B cell (primary cell): ENCODE measurements at places on chromosomes 16 and 17. TPM values are rescaled to one million over a fixed set of nuclear protein-coding genes. Genes with fewer than 3 reads are reported as not detected.

- no peak overlapping the region for H3K27ac ChIP-seq
- H3K4me3 ChIP-seq = no peak overlapping the region
- H3K4me1 ChIP-seq = no peaks in the 10 kb centered on the region
These were observed 48.5 kb upstream of the HS3ST2 start for GRCh38 chr16:22765479-22765878.

The HS3ST3B1 gene
- 8.4 and 9.0 TPM in 2 replicates for total RNA-seq

DNA sequence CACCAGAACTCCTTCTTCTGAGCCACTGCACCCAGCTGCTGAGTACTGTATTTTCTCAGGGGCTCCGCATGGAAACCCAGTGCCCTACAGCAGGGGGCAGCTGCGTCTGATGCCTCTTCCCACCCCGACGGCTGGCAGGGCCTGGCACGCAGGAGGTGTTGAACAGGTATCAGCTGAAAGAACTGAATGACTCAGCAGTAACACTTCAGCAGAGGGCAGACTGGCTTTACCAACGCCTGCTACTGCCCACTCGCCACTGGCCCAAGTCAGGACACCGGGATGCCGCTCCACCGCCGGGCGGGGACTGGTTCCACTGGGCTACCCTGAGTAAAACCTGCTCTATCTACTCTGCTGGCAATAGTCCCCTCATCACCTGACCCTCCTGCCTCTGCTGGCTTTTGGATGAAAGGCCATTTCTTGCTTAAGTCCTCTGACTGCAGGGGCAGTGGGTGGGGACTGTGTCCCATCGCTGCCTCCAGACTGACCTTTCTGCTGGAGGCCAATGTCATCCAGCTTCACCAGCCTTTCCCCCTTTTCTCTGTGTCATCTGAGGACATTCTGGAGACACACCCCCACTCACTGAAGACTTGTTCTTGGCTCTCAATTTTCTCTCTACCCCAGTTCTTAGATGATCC lies 100.4 kb upstream of the FA2H start:
- DNase-seq = no peak
- H3K36me3 ChIP-seq = peaks cover 19% of the 10 kb centered on the region
- H3K4me3 ChIP-seq = no peak overlapping the region
- H3K27me3 ChIP-seq = no peaks in the 10 kb centered on the region
- no peak overlapping the region for H3K27ac ChIP-seq

DNA sequence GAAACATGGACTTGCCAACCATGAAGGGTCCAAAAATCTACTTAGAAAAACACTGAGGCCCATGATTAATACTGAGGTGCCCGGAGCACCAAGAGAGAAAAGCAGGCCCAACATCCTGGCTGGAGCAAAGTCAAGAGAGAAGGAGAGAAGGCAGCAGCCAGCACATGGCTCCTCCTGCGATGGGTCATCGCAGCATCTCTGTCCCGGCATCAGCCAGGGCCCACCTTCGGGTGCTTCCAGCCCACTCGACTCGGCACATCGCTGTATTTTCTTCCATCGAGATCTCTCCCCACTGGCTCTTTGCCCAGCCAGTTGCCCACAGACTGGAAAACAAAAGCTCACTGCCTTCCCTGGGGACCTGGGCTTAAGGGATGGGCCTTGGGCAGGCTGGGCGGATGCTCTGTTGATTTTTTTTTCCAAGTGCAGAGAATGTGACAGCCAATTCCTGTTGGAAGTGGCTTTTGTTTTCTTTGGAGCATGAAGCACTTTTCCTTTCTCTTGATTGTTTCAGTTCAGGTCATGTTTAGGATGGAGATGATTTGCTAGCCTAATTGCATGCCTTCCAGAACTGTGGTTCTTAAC lies 58.1 kb downstream of the CYB5B start:
- DNase-seq = no peak
- no peak overlapping the region for H3K4me3 ChIP-seq
- peaks cover 5% of the 10 kb centered on the region for H3K4me1 ChIP-seq
- H3K27me3 ChIP-seq = no peaks in the 10 kb centered on the region

The AATF gene
- 49.6 and 54.8 TPM in 2 replicates for total RNA-seq

DNA sequence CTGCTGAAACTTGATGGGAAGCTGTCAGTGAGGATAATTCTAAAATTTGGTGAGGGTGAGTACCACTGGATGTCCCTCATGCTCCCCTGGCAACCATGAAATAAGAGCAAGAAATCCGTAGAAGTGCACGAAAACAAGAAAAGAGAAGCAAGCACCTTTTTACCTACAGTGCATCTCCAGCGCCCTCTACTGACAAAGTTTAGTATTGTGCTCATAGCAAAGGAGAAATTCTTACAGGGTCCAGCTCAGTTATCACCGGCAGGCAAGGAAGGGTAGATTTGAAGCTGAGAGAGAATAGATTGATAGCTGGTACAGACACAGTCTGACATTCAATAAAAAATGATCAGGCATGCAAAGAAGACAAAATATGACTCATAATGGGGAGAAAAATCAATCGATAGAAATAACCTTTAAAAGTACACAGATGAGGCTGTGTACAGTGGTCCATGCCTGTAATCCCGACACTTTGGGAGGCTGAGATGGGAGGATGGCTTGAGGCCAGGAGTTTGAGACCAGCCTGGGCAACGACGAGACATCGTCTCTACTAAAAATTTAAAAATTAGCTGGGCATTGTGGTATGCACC lies 28.3 kb upstream of the TEX2 start:
- H3K36me3 ChIP-seq = no peaks in the 10 kb centered on the region
- DNase-seq = no peak
- H3K4me1 ChIP-seq = no peaks in the 10 kb centered on the region
- no peak overlapping the region for H3K4me3 ChIP-seq
- no peaks in the 10 kb centered on the region for H3K27me3 ChIP-seq

- DNase-seq = peak; percentile 9
- H3K36me3 ChIP-seq = no peaks in the 10 kb centered on the region
- no peak overlapping the region for H3K27ac ChIP-seq
These were observed 20.9 kb downstream of the NACA2 start for GRCh38 chr17:61570118-61570517.

GRCh38 chr16:21281698-21282389 lies 3.8 kb upstream of the CRYM start:
- no peaks in the 10 kb centered on the region for H3K36me3 ChIP-seq
- H3K27me3 ChIP-seq = peaks cover 21% of the 10 kb centered on the region
- peaks cover 25% of the 10 kb centered on the region for H3K4me1 ChIP-seq
- H3K4me3 ChIP-seq = no peak overlapping the region

The CHMP1A gene
- total RNA-seq = 88.1 and 90.0 TPM in 2 replicates

The PRR14 gene
- 92.7 and 95.8 TPM in 2 replicates for total RNA-seq

DNA sequence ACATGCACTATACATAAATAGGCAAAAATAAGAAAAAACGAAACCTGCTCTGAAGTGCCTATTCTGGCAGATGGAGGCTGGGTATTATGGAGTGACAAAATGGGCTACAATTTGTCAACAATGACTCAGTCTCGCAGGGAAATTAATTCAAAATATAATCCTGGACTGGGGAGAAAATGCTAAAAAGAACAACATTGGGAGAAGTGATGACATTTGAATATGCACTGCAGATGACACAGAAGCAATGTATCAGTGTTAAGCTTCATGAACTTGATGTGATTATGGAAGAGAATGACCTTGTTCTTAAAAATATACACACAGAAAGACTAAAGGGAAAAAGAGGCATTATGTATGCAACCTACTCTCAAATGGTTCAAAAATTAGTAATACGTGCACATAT lies 74.8 kb upstream of the PSMD7 start:
- DNase-seq = no peak
- no peak overlapping the region for H3K4me3 ChIP-seq
- H3K4me1 ChIP-seq = no peaks in the 10 kb centered on the region

DNA sequence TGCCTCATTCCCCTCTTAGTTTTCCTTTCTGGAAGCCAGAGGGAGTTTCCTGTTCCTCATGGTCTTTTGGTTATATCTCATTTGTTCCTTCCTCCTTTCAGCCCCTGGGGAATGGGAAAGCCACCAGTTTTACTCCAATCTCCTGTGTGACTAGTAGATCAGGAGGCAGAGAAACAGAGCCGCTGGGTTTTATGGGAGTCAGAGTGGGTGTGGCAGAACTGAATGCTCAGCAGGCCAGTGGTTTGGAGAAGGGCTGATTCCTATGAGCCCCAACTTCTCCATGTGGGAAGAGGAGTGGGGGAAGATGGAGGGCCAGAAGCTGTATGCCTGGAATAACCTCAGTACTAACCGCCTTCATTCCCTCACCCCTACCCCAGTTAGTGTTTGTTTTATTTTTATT lies 4.1 kb downstream of the DNAH2 start:
- H3K27me3 ChIP-seq = peaks cover 36% of the 10 kb centered on the region
- no peak for DNase-seq
- H3K4me1 ChIP-seq = peaks cover 17% of the 10 kb centered on the region
- no peaks in the 10 kb centered on the region for H3K36me3 ChIP-seq
- no peak overlapping the region for H3K27ac ChIP-seq
- no peak overlapping the region for H3K4me3 ChIP-seq

The PIK3R6 gene
- total RNA-seq = 2.4 and 2.8 TPM in 2 replicates

GRCh38 chr16:27638833-27639560 lies 89.1 kb downstream of the KATNIP start:
- no peaks in the 10 kb centered on the region for H3K36me3 ChIP-seq
- DNase-seq = no peak
- no peaks in the 10 kb centered on the region for H3K4me1 ChIP-seq
- no peak overlapping the region for H3K27ac ChIP-seq
- H3K27me3 ChIP-seq = no peaks in the 10 kb centered on the region

The PPP4C gene
- 89.0 and 93.3 TPM in 2 replicates for total RNA-seq

DNA sequence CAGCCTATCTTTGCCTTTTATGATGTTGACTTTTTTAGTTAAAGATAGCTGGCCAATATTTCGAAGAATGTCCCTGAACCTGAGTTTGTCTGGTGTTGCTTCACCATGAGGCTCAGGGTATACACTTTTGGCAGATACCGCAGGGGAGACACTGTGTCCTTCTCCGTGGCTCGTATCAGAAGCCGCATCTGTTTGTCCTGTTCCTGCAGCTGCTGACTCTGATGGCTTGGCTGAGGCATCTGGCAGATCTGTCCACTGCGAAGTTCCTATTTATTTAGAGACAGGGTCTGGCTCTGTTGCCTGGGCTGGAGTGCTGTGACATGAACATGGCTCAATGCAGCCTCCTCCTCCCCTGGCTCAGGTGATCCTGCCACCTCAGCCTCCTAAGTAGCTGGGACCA lies 93.5 kb downstream of the CRISPLD2 start:
- H3K4me3 ChIP-seq = no peak overlapping the region
- H3K4me1 ChIP-seq = no peaks in the 10 kb centered on the region

GRCh38 chr16:79723583-79724168 lies 123.1 kb upstream of the MAF start:
- H3K4me1 ChIP-seq = no peaks in the 10 kb centered on the region
- no peaks in the 10 kb centered on the region for H3K36me3 ChIP-seq
- no peak overlapping the region for H3K27ac ChIP-seq

GRCh38 chr16:86191663-86192062 lies 292.7 kb downstream of the IRF8 start:
- H3K4me3 ChIP-seq = no peak overlapping the region
- H3K27ac ChIP-seq = no peak overlapping the region
- H3K27me3 ChIP-seq = peaks cover 21% of the 10 kb centered on the region
- H3K4me1 ChIP-seq = no peaks in the 10 kb centered on the region
- DNase-seq = no peak

DNA sequence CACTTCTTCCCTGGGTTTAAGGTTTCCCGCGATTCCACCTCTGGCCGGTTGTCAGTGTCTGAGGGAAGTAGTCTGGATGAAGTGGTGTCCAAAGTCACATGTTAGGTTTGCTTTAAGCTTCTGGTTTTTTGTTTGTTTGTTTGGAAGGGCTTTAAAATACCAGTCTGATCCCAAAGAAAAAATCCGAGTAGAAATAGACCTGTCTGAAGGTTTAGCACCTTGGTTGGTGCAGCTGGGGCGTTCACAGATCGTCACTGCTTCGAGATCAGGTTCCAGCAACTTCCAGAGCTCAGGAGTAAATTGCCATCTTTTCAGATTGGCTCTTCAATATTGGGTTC lies 567 bp downstream of the TMEM97 start:
- no peaks in the 10 kb centered on the region for H3K27me3 ChIP-seq
- H3K4me1 ChIP-seq = peaks cover 22% of the 10 kb centered on the region
- DNase-seq = no peak
- peak overlapping the region; percentile 74 for H3K4me3 ChIP-seq
- H3K27ac ChIP-seq = peak overlapping the region; percentile 37

The KRTAP1-5 gene
- not detected in 2 replicates for total RNA-seq

The G6PC1 gene
- not detected in 2 replicates for total RNA-seq

- H3K4me3 ChIP-seq = no peak overlapping the region
- H3K36me3 ChIP-seq = no peaks in the 10 kb centered on the region
- DNase-seq = peak; percentile 9
These were observed 123.5 kb downstream of the CBLN1 start for GRCh38 chr16:49158029-49158642.

The KRTAP17-1 gene
- not detected in 2 replicates for total RNA-seq

DNA sequence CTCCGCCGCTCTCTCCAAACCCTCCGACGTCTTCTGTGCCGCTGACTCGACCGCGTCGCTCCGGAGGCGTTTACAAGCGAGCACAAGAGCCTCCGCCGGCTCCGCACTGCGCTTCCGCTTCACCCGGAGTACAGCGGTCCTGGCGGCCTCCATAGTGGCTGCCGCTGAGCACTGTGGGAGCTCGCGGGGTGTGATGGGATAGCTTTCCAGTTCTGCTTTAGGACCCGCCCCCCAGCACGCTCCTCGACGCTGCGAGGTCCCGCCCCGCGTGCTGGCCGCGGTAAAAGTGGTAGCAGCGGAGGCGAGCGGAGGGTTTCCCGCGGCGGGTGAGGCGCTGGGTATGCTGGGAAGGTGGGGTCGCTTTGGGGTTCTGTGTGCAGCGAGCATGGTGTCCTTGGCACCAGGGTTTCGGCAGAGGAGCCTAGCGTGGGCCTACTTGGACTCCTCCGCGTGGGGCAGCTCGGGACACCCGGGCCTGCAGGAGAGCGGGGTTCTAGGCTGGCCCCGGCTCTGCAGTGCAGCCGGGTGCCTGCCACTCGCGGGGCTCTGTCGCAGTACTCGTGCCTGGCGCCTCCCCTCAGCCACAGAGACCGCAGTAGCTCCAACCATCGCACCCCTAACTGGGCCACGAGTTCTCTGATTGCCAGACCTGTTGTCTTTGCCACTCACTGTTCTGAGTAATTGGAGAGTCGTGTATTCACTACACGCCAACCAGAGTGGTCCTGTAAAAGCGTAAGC lies at the start of the genes PRMT7 and SLC7A6OS:
TSS of gene PRMT7 (plus strand) at position 246 of the 738 bp plus-strand sequence. CDS start 4,961 bp downstream, outside the sequence.
TSS of gene SLC7A6OS (minus strand) at position 173 of the 738 bp plus-strand sequence. CDS start at position 153, 20 bp downstream.
- H3K36me3 ChIP-seq = peaks cover 4% of the 10 kb centered on the region
- peak within 1 kb of the TSS; percentile 76 for H3K27ac ChIP-seq
- DNase-seq = peak; percentile 94
- peaks cover 20% of the 10 kb centered on the region for H3K4me1 ChIP-seq

DNA sequence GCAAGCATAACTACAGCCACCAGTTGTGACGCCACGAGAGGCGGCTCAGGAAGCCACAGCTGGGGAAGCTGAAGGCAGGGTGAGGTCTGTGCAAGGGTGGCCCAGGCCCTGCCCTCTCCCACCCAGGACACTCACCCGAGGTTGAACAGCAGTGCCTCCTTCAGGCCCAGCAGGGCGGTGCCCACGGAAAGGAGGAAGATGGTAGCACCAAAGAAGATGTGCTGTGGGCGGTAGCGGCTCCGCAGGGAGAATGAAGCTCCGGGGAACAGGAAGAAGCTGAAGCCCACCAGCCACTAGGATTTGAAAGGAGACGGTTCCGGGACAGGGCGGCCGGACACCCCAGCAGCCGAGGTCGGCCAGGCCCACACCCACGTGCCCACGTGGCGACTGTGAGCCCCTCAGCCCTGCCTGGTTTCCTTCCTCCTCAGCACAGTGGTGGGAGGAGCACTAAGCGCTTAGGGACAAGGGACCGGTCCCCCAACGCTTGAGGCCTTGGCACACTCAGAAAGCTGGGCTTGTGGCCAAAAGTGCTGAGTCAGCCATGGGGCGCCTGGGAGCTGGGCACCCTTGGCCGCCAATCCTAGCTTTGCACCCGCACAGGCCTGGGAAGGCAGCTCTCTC lies 11.0 kb downstream of the CYB561 start:
- peaks cover 28% of the 10 kb centered on the region for H3K27me3 ChIP-seq
- no peak for DNase-seq
- no peak overlapping the region for H3K27ac ChIP-seq
- H3K4me3 ChIP-seq = no peak overlapping the region
